Activated CD8-positive, alpha-beta T cell treated with anti-CD3 and anti-CD28 coated beads, Interleukin-2, amount 10 ng/mL, durations not matched to agents 7 days and 5 days (primary cell): ENCODE measurements at places on chromosomes 6 and 20.

- DNase-seq = no peak
These were observed 2.3 kb downstream of the SAMD10 start for GRCh38 chr20:63976980-63977738.

- DNase-seq = no peak
These were observed 28.3 kb downstream of the PREX1 start for GRCh38 chr20:48799328-48800105.

DNA sequence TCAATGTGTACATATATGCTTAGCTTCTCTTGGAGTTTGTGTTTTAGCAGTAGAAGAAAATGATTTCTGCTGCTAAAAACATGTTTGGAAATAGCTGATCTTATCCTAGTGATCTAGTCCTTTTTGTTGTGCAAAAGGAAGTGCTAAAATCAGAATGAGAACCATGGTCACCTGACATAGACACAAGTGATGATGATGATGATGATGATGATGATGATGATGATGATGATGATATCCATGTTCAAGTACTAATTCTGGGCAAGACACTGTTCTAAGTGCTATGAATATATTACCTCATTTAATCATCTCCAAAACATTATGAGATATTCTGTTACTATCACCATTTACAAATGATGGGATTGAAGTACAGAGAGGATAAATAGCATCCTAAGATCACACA, 79.8 kb downstream of the ANKEF1 start:
- no peak for DNase-seq

DNA sequence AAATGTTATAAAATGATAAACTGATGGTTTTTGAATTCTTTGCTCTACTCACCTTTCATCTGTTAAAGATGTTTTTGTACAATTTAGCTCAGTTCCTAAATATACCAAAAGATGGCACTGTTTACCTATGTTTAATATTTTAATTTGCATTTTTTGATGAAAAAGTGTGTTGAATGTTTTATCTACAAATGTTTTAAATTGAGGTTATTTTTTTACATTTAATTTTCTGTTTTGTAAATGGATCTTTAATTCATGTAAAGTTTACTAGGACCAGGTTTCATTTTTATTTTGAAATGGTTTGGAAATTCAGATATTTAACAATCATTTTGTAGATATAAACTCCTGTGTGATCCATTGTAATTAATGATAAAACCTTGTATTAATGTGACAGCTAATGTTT, 30.0 kb downstream of the CDKAL1 start:
- no peak for DNase-seq

- DNase-seq = no peak
These were observed 41.3 kb downstream of the FRK start for GRCh38 chr6:116019428-116019827.
